ENCODE measurements at places on chromosomes 4 and X.

DNA sequence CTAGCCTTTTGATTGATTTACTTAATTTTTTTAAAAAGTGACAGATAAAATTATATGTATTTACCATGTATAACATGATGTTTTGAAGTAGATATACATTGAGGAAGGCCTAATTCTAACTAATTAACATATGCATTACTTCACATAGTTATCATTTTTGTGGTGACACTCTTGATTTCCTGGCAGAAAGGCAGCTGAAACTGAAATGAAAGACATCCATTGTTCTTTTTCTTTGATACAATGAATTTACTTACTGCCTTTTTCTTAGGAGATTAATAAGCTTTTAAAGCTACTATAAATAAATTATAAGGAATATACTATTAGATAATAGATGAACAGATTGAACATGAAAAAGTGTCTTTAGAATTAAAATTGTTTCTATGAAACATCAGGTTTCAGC lies 26.7 kb downstream of the ANKRD50 start:
- H3K36me3 ChIP-seq, result no peaks in the 10 kb centered on the region
- no peak overlapping the region for H3K27ac ChIP-seq
- DNase-seq, result no peak
- H3K27me3 ChIP-seq, result no peaks in the 10 kb centered on the region
- peaks cover 2% of the 10 kb centered on the region for H3K4me1 ChIP-seq
- H3K4me3 ChIP-seq, result no peak overlapping the region

DNA sequence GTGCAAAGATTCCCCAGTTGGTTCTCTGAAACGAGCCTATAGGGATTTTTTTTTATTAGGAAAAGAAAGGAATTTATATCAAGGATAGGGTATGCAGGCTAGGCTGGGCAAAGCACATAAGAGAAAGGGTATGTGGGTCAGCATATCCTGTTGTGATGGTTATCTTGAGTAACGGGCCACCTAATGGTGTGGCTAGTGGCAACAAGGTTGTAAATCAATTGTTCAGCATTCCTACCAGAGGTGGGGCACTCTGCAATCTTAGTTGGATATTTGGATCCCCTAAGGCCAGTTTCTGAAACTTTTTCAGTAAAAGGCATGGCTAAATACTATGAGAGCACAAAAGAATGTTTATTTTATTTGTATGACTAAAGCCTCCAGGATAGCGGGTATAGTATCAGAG lies 42.7 kb downstream of the DCAF12L1 start:
- no peaks in the 10 kb centered on the region for H3K36me3 ChIP-seq
- no peaks in the 10 kb centered on the region for H3K4me1 ChIP-seq
- no peak overlapping the region for H3K4me3 ChIP-seq
- H3K27ac ChIP-seq, result no peak overlapping the region
- DNase-seq, result no peak
- H3K27me3 ChIP-seq, result no peaks in the 10 kb centered on the region

- no peaks in the 10 kb centered on the region for H3K36me3 ChIP-seq
- no peak overlapping the region for H3K4me3 ChIP-seq
- no peak for DNase-seq
- no peaks in the 10 kb centered on the region for H3K27me3 ChIP-seq
- no peak overlapping the region for H3K27ac ChIP-seq
These were observed 107.4 kb downstream of the DDIT4L start for GRCh38 chr4:100082852-100083251.

GRCh38 chr4:7798178-7798995 lies 141.3 kb downstream of the AFAP1 start:
- no peaks in the 10 kb centered on the region for H3K36me3 ChIP-seq
- no peaks in the 10 kb centered on the region for H3K27me3 ChIP-seq
- no peak overlapping the region for H3K4me3 ChIP-seq
- no peak overlapping the region for H3K27ac ChIP-seq
- H3K4me1 ChIP-seq, result no peaks in the 10 kb centered on the region

DNA sequence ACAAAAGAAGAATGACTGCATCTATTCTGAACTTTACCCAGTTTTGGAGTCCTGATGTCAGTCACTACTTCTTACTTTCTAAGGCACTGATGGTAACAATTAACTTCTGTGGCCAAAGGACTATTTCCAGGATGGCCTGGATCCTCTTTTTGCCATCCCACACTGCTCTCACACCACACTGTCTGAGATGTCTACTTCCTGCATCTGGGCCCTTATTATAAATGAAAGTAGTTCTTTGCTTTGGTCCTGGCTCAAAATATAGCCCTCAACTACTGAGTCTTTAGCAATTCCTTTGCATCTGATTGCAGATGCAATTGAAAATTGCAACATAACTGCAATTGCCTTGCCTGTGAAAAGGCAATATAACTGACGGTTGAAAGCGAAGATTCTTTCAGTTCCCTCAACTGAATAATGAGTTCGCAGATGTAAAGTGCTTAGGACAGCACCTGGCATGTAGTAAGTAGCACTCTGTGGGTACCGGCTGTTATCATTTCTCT lies 44.2 kb downstream of the COQ2 start:
- no peaks in the 10 kb centered on the region for H3K36me3 ChIP-seq
- no peaks in the 10 kb centered on the region for H3K27me3 ChIP-seq
- no peaks in the 10 kb centered on the region for H3K4me1 ChIP-seq
- DNase-seq, result no peak
- H3K4me3 ChIP-seq, result no peak overlapping the region

DNA sequence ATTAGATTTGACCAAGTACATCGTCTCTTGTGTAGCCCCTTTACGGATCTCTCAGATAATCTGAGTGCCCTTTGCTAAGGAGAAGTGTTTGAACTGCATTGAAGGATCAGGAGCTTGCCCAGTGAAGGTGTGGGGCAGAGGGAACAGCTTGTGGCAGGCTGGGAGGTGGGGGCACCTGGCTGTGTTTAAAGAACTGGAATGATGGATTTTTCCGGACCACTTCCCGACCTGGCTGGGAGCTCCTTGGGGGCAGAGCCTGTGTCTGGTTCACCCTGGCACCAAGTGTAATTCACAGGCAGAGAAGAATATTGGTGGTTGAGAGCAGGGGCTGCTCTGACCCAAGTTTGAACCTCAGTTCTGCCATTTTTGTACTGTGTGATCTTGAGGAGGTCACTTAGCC lies 18.5 kb downstream of the TBC1D14 start:
- H3K27me3 ChIP-seq, result no peaks in the 10 kb centered on the region
- H3K4me3 ChIP-seq, result no peak overlapping the region
- H3K4me1 ChIP-seq, result peaks cover 3% of the 10 kb centered on the region
- H3K27ac ChIP-seq, result no peak overlapping the region

- no peak for DNase-seq
- H3K27ac ChIP-seq, result no peak overlapping the region
- H3K36me3 ChIP-seq, result no peaks in the 10 kb centered on the region
- H3K27me3 ChIP-seq, result no peaks in the 10 kb centered on the region
- H3K4me1 ChIP-seq, result no peaks in the 10 kb centered on the region
These were observed 1.7 kb downstream of the DOCK11 start for GRCh38 chrX:118497180-118497818.

GRCh38 chrX:136496186-136496763 lies 1.1 kb upstream of the HTATSF1 start:
- peak overlapping the region; percentile 82 for H3K27ac ChIP-seq
- H3K27me3 ChIP-seq, result no peaks in the 10 kb centered on the region
- H3K36me3 ChIP-seq, result no peaks in the 10 kb centered on the region
- no peak for DNase-seq

DNA sequence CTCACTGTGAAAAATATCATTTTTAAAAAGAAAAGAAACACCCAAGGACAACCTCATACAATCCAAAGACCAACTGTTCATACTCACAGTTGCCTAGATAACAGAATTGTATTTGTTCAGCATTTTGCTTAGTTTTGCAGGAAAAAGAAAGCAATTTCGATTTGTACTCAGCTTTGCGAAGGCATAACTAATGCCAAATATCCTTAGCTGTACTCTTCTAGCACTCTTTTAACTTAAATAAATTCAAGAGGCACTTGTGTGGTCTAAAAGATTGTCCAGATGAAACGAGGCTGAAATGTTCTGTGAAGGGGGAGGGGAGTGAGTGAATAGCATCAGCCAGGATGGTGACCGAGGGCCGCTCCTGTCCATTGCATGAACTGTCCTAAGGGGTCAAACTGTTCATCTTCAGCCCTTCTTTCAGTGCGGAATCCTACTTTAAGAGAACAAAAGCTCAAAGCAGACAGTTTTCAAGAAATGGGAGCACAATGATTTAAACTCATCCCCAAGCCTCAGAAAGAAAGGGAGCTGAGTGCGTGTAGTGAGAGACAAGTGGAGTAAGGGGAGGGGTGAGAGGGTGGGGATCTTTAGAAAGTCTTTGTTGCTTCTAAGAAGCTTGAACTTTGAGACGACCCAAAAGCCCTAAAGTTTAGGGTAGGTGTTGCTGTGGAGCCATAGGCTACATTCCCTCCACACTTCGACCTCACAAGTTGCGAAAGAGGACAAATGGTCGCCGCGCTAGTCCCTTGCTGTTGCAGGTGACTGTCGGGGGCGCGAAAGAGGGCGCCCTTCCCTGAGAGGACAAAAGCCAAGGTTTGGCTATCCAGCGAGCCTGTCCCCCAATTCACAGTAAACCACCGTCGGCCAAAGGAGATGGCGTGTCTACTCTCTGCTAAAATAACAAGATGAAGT lies 4.0 kb upstream of the NEUROG2 start:
- no peak for DNase-seq
- H3K27me3 ChIP-seq, result peaks cover 6% of the 10 kb centered on the region
- peaks cover 4% of the 10 kb centered on the region for H3K4me1 ChIP-seq
- H3K27ac ChIP-seq, result no peak overlapping the region

GRCh38 chr4:67694662-67695061 lies 6.3 kb downstream of the UBA6 start:
- no peaks in the 10 kb centered on the region for H3K36me3 ChIP-seq
- H3K27me3 ChIP-seq, result no peaks in the 10 kb centered on the region
- no peak for DNase-seq

DNA sequence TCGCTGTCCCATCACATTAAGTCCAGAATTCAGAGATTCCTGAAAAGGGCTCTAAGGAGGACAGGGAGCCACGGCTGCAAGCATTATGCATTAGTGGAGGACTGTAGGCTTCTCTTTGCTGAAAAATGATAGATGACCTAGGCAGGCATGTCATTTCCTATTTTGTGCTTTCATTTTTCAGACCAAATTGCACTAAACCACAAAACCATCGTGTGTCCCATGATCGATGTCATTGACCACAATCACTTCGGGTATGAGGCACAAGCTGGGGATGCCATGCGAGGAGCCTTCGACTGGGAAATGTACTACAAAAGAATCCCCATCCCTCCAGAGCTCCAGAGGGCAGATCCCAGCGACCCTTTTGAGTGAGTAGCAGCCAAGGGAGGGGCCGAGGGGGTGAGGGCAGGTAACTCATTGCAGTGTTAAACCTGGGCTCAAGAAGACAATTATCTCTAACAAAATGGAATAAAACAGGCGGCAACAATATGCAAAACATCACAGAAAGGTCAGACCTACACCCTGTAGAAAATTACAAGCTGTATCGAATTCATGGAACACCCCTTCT lies 355.2 kb upstream of the GALNT7 start:
- H3K36me3 ChIP-seq, result no peaks in the 10 kb centered on the region
- H3K4me1 ChIP-seq, result no peaks in the 10 kb centered on the region
- H3K27me3 ChIP-seq, result no peaks in the 10 kb centered on the region
- no peak overlapping the region for H3K27ac ChIP-seq

- no peak overlapping the region for H3K4me3 ChIP-seq
- H3K27ac ChIP-seq, result no peak overlapping the region
- DNase-seq, result peak; percentile 42
- H3K27me3 ChIP-seq, result no peaks in the 10 kb centered on the region
- H3K4me1 ChIP-seq, result peaks cover 9% of the 10 kb centered on the region
- H3K36me3 ChIP-seq, result no peaks in the 10 kb centered on the region
These were observed 94.2 kb downstream of the GPAT3 start for GRCh38 chr4:83629945-83630721.

DNA sequence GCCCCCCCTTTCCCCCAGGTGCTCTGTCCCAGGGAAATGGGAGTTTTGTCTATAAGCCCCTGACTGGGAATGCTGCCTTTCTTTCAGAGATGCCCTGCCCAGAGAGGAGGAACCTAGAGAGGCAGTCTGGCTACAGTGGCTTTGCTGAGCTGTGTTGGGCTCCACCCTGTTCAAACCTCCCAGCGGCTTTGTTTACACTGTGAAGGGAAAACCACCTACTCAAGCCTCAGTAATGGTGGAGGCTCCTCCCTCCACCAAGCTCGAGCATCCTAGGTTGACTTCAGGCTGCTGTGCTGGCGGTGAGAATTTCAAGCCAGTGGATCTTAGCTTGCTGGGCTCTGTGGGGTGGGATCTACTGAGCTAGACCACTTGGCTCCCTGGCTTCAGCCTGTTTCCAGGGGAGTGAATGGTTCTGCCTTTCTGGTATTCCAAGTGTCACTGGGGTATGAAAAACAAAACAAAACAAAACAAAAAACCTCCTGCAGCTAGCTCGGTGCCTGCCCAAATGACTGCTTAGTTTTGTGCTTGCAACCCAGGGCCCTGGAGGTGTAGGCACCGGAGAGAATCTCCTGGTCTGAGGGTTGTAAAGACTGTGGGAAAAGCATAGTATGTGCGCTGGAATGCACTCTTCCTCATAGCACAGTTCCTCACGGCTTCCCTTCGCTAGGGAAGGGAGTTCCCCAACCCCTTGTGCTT lies 41.7 kb downstream of the ITM2A start:
- no peaks in the 10 kb centered on the region for H3K36me3 ChIP-seq
- no peak overlapping the region for H3K4me3 ChIP-seq

GRCh38 chr4:120977435-120977997 lies 55.0 kb upstream of the PRDM5 start:
- DNase-seq, result no peak
- H3K4me3 ChIP-seq, result no peak overlapping the region
- H3K27ac ChIP-seq, result no peak overlapping the region
- no peaks in the 10 kb centered on the region for H3K4me1 ChIP-seq
- H3K36me3 ChIP-seq, result no peaks in the 10 kb centered on the region

GRCh38 chr4:150415213-150415612 lies 166.7 kb upstream of the MAB21L2 start:
- no peaks in the 10 kb centered on the region for H3K27me3 ChIP-seq
- no peak overlapping the region for H3K27ac ChIP-seq
- H3K4me1 ChIP-seq, result no peaks in the 10 kb centered on the region
- H3K4me3 ChIP-seq, result no peak overlapping the region
- no peak for DNase-seq

GRCh38 chr4:14072506-14072905 lies 445.0 kb upstream of the BOD1L1 start:
- H3K27me3 ChIP-seq, result no peaks in the 10 kb centered on the region
- H3K36me3 ChIP-seq, result no peaks in the 10 kb centered on the region
- no peak overlapping the region for H3K4me3 ChIP-seq
- H3K4me1 ChIP-seq, result no peaks in the 10 kb centered on the region
- no peak overlapping the region for H3K27ac ChIP-seq

DNA sequence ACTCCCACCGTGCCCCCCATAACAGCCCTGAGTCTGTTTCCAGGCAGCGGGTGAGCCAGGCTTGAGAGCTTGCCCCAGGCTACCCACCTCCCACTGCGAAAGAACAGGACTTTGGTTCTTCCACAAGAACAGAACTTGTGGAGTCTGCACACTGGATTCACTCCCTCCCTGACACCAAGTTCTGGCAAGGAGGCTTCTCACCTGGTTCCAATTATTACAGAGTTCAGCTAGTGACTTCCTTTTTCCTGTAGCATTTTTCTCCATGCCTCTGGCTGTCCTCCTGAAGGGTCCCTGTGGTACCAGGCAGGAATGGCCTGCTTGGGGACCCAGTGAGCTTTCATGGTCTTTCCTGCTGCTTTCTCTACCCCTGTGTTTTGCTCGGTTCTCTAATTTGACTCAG lies 208.6 kb upstream of the SFRP2 start:
- no peaks in the 10 kb centered on the region for H3K27me3 ChIP-seq
- H3K27ac ChIP-seq, result no peak overlapping the region
- DNase-seq, result no peak
- no peak overlapping the region for H3K4me3 ChIP-seq

GRCh38 chr4:69773484-69773883 lies 13.1 kb upstream of the SULT1B1 start:
- no peaks in the 10 kb centered on the region for H3K27me3 ChIP-seq
- no peak overlapping the region for H3K4me3 ChIP-seq
- no peak overlapping the region for H3K27ac ChIP-seq
- no peaks in the 10 kb centered on the region for H3K36me3 ChIP-seq
- DNase-seq, result no peak

- no peak overlapping the region for H3K4me3 ChIP-seq
- H3K27me3 ChIP-seq, result no peaks in the 10 kb centered on the region
- H3K27ac ChIP-seq, result no peak overlapping the region
These were observed 62.9 kb downstream of the ANAPC4 start for GRCh38 chr4:25439918-25440477.

Data from ovary (tissue), 10 donors.